ENCODE measurements at places on chromosomes 1 and 21.

GRCh38 chr1:10082785-10083479, 50.2 kb downstream of the UBE4B start:
- peak; percentile 18 for DNase-seq

DNA sequence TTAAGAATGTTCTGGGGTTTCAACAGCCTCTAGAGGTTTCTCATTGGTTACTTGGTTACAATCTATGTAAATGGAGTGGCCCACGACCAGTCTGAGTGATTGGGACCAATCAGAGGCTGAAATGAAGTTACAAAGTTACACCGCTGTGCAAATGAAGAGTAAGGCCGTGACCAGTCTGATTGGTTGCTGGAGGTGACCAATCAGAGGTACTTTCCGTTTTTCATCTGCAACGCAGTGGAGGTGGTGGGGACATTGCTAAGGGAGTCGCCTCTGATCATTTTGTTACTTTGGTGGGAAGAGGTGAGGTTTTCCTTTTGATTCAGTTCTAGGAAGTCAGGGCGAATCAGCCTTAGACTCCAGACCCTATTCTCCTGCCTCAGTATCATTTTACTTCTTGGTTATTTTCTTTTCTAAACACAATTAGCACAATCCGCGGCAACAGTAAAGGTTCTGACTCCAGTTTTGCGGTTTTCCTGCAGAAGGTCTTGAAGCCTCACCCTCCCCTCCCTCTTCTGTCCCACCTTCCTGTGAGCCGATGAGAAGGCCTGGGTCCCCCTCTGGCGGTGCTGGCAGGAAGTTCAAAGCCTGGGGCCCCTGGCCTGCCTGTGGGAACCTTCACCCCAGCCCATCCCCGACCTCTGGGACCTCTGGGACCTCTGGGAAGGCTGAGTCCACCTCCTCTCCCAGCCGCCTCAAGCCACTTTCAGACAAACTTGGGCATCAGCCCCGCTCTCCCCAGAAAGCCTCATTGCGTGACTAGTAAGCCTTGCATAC, 38.7 kb upstream of the TTC34 start:
- DNase-seq, result no peak

- DNase-seq, result peak; percentile 58
Observed at GRCh38 chr1:26164036-26164860, 4.5 kb downstream of the C1orf232 start.

GRCh38 chr1:200121421-200121820, 93.9 kb downstream of the NR5A2 start:
- DNase-seq, result no peak

DNA sequence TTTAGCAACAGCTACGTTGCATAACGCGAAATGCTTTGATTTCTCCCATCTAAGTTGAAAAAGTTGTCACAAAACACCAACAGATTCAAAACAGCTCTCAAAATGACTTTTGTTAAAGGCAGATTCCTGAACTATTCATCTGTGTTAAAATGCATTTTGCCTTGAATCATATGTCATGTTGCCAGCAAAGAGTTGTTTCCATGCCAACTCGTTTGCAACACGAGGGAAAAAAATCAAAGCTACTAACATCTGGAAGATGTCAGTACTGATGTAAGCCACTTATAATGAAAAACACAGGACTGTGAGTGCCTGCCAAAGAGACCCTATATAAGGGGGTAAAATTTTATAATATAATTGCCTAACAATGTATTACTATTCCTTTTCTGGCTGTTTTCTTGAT, 182.7 kb upstream of the PTBP2 start:
- DNase-seq, result no peak

GRCh38 chr1:23895082-23895481, 18.1 kb downstream of the CNR2 start:
- DNase-seq, result peak; percentile 83

GRCh38 chr1:81053826-81054225, 746.9 kb upstream of the ADGRL2 start:
- DNase-seq, result no peak

DNA sequence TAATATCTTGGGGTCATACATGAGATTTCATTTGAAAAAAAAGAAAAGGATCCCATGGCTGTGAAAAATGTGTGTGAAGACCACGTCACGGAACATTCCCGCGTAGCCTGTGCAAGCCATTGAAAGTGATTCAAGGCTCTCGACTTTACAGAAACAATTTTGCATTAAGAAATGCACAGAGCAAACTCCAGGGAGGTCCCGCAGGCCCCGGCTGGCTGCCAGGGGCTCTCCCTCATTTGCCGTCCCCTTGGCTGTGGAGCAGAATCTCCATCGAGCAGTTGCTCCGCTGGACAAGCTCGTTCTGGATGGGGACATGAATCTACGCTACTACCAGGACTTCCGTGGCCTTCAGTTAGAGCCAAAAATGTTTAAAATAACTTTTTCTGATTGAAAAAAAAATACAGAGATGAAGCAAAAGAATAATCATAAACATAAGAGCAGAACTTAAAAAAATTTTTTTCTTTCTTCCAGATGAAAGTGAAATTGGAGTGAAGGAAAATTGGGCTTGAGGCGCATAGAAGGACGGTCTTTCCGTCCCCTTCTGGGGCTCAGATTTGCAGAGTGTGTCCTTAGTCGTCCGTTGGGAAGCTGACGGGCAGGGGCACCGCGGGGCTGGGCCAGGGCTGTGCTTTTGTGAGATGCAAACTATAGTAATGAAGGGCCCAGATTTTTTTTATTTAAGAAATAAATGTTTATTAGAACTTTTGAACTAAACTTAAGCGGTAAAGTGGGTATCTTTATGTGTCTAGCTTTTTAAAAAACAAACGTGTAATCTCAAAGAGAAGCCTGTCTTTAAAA, 68.1 kb upstream of the ARHGEF16 start:
- no peak for DNase-seq

- peak; percentile 97 for DNase-seq
Observed at GRCh38 chr1:150322310-150322709, 977 bp downstream of the PRPF3 start.

DNA sequence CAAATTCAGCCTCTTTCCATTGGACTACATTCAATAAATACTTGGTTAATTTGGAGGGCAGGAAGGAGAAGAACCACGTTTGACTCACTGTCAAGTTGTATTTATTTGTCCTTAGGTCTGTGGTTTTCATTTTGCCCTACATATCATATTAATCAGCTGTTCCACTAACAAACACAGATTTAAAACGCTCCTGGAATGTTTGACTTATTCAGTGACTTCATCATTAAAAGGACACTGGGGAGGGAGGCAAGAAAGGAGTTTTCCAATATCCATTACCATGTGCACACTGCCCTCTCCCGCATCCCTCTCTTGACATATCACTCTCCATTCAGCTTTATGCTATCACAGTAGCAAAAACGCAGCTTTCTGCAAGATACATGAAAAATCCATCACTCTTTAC, 98.2 kb upstream of the C1orf87 start:
- DNase-seq, result no peak

DNA sequence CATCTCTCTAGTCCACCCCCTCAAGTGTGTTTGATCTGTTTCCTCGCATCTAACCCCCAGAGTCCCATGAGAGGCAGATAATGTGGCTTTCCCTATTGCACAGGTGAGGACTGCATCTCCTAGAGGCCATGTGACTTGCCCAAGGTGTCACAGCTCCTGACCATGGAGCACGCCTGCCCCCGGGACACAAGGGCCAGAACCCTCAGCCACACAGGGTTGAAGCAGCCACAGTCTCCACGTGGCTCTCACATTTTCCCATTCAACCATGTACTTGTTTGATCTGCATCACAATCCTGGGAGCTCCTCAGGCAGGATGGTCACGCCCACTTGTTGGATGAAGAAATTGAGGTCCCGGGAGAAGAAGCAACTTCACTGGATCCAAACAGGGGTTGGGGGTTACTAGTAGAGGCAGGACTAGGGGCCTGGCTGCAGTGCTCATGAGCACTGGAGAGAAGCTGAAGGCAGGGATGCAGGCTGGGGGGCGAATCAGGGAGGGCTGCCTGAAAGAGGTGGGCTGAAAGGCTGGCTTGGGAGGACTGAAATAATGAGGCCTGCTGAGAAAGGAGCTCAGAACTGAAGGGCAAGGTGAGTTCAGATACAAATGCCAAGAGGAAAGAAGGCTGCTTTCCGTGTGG, 207.9 kb downstream of the PTPRU start:
- DNase-seq, result no peak

DNA sequence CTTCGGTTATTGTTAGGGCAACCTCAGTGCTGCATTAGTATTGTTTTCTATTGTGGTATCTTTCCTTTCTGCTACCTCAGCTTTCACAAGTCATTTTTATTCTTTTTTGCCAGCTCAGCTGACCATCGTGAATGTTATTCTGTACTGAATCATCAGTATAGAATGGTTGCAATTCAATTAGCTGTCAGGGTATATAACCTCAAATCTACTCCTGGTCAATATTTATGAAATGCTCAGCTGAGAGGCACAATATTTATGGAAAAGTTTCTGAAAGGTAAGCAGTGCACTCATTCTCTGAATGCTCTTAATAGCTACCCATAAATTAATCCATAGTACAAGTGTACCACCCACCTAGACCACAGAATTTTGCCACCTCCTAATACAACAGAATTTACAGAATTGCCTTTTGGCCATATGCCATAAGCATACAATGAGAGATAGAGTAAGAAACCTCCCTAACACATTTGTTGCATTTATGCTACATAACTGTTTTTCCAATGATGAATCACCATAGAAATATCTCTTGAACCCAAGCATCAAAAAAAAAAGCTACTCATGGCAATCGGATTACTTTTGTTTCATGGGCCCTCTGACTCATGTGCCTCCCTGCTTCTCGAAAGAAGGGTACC, 732.6 kb upstream of the CHRM3 start:
- DNase-seq, result no peak

DNA sequence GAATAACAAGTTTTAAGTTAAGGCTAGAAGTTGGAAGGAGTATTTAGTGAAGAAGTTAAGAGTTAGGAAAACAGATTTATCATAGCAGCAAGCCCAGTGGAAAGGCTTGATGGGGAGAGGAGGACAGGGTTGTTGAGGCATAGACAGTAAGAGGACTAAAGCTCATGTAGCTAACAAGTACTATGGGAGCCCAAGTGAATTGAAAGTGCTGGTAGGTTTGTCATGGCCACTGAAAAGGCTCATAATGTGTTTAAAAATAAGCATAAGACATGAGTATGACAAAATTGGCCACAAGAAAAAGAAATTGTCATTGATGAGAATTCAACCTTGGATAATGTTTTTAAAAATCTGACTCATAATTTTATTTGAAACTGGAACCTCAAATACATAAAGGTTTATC, 49.2 kb upstream of the CRB1 start:
- no peak for DNase-seq

DNA sequence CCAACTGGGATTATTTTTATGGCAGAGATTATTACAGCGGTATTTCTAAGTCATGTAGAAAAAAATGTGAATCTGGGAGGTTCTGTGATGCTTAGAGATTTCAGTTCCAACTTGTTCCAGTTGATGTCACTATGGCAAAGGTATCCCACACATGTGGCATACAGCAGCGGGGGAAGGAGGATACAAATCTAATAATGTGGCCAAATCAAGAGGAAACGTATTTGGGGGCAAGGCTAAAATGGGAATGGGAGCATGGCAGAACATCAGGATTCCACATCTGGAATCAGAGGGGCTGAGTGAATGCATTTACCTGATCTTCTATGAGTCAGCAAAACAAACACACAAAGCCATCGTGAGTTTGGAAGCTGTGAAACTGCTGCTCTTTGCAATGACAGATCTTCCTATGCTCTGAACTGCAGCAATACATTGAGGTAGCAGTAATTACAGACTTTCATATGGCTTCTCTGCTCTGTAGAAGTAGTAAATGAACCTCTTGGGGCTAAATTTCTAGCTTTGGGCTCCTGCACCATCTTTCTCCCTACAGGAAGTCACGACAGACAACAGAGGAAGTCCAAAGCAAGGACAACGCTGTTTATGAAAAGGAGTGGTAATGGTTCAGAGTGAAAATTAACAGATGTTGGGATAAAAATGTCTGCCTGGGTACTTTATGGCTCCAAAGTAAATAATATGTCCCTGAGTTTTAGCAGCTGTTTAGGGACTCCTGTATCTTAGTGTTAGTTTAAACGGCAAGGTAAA, 55.5 kb downstream of the GABPA start:
- DNase-seq, result no peak

GRCh38 chr1:88461007-88461406, 223.1 kb upstream of the PKN2 start:
- no peak for DNase-seq

DNA sequence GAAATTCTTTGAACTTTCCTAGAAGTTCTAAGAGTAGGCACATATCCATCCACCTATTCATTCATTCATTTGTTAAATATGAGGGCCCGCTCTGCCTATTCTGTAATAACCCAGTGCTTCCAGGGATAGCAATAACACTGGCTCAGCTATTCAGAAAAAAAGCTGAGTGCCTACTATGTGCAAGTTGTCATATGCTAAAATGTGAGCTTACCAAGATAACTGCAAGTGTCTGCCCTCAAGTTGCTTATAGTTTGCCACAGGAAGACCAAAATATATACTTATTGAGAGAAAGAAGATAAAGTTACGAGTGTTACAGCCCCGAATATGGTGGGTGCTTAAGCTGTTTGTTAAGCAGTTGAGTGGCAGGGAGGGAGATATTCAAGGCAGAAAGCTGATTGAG, 39.6 kb downstream of the CD55 start:
- DNase-seq, result no peak

DNA sequence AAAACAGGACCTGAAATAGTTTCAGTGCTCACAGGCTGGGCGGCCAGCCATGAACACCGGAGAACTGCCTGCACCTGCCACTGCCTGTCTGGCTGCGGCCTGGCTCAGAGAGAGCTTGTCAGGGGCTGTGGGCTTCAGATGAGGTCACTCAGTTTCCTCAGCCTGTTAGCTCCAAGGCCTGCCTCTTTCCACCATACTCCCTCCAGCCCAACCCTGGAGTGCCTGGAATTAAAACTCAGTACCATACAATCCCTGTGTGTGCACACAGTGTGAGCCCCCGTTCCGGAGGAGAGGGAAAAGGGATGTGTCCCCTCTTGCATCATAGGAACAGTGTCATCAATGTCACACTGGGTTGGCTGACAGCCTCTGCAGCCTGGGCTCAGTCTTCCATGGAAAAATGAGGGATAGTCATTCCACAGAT, 16.2 kb downstream of the CACNA1S start:
- DNase-seq, result peak; percentile 9

- no peak for DNase-seq
Observed at GRCh38 chr1:236413688-236414087, 19.6 kb downstream of the EDARADD start.

DNA sequence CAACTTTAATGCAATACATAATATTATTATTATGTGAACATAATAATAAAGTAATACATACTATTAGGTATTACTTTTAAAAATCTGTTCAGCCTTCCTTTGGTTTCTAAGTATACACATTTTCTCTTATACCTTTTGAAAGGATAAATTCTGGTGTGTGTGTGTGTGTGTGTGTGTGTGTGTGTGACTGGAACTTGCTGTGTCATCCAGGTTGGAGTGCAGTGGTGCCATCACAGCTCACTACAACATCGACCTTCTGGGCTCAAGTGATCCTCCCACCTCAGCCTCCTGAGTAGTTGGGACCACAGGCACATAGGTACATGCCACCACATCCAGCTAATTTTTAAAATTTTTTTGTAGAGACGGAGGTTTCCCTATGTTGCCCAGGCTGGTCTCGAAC, 88.5 kb downstream of the CCDC30 start:
- DNase-seq, result no peak

- DNase-seq, result peak; percentile 6
Observed at GRCh38 chr1:68470388-68470970, 20.7 kb upstream of the RPE65 start.

GRCh38 chr1:218200979-218201378, 84.1 kb upstream of the RRP15 start:
- no peak for DNase-seq

- no peak for DNase-seq
Observed at GRCh38 chr21:42836402-42836666, 43.0 kb downstream of the WDR4 start.

GRCh38 chr1:204080163-204080903, 7.4 kb downstream of the SOX13 start:
- DNase-seq, result no peak

GRCh38 chr1:184620469-184620868, 134.2 kb downstream of the EDEM3 start:
- DNase-seq, result peak; percentile 16
